ENCODE measurements at places on chromosomes 13 and 19.
A peak's percentile ranks its signal among the peaks of the same experiment; 100 is the strongest.

DNA sequence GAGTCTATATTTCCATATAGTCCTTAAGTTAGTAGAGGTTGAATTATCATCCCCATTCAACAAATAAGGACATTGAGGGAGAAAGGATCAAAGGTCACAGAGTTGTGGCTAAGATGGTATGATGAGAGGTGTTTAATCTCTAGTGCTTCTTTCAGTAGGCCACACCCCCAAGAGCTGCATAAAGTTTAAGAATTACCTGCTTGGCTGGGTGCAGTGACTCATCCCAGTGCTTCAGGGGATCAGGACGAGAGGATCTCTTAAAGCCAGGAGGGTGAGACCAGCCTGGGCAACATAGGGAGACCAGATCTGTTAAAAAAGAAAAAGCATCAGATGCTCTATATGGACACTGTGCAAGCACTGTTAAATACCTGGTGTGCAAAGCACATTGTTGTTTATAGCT lies 560.0 kb upstream of the KLHL1 start:
- no peak for DNase-seq

- DNase-seq: no peak
Observed at GRCh38 chr13:98174307-98174706, 2.8 kb downstream of the RNF113B start.

GRCh38 chr13:99293178-99293577 lies 14.0 kb downstream of the GPR183 start:
- DNase-seq: peak; percentile 29

DNA sequence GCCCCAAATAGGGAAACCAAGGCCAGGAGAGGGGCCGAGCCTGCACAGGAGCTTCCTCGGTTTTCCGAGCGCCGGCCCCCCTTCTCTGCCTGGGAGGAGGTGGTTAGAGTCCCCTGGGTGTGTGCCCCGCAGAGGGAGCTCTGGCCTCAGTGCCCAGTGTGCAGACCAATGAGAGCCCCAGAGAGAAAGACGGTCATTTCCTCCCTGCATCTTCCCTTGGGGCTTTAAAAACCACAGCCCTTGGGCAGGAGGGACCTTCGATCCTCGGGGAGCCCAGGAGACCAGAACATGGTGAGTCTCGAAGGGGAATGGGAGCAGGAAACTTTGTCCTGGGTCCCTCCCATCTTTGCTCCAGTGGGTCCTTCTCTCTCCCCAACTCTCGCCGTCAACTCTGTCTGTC lies at the start of gene C5AR1:
Gene C5AR1, plus strand, starts transcription at position 254 of the 400 bp plus-strand sequence. Its CDS starts 35 bp downstream, at position 289.
- no peak for DNase-seq

- DNase-seq: no peak
Observed at GRCh38 chr19:3606174-3606689, 443 bp downstream of the TBXA2R start.

DNA sequence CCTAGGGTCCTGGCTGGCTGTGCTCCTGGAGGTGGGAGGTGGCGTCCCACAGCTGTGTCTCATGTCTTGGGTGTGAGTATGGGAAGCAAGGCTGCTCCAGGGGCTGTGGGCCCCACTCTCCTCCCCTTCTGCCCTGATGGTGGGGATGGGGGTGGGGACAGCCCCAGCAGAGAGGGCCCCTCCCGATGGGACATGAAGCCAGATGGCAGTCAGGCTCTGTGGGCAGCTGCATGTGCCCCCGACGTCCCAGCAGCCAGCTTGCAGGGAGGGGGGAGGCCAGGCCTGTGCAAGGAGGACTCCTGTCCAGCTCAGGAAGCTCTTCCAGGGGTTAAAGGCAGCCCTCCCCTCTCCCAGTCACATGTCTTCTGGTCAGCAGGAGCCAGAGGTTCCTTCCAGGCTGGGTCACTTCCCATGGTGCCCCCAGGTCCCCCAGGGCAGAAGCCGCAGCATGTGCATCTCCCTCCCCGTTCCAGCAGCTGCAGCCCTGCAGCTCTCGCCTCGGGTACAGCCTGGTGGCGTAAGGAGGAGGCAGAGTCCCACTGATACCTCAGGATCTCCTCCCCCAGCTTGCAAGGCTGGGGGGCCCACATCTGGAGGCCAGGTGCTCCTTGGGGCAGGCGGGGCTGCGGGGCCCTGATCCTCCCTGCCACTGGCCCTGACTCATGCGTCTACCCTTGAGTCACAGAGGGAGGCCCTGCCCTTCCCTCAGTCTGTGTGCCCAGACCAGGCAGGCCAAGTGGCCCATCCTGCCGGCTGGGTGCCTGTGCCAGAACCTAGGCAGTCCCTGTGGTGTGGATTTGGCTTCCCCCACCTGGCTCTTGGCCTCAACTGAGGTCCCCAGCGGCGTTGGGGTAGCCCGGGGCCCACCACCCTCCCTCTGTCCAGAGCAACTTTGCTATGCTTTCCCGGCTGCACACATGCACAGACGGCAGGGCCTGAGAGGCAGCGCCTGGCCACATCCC lies 13.0 kb downstream of the YIPF2 start:
- no peak for DNase-seq

- DNase-seq: no peak
Observed at GRCh38 chr19:41426116-41426841, 895 bp downstream of the B3GNT8 start.

DNA sequence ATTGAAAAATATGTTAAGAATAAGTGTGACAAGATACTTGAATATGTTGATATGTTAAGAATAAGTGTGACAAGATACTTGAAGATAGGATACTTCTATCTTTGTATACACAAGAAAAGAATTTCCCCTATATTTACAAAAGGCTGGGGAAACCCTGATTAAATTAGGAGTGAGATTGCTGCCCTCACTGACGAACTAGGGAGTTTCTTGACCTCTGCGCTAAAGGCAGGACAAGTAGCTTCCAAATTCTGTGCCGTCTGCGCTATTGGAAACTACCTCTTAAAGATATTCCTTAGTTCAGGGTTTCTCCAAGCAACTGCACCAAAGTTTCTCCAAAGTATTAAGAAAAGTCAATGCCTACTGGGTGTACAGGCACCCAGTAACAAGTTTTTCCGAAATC lies 730 bp downstream of the ZNF260 start:
- DNase-seq: no peak

DNA sequence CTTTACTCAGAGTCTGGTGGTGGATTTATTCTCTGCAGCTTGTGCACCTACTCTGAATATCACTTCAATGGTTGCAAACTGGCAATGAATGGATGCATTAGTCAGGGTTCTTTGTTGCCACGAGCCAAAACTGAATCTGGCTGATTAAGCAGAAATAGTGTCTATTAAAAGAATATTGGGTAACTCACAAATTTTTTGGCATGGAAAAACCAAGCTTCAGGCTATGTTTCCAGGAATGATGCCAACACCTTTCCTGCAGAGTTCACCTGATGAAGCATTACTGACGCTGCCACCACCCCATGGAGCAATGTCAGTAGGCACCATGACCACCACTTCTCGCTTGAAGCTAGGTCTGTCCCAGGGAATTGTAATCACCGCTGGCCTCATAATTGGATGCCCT lies 597.8 kb upstream of the SLC10A2 start:
- no peak for DNase-seq

Data from hematopoietic multipotent progenitor cell (in vitro differentiated cells).